Fibroblast of skin of left biceps (primary cell): ENCODE measurements at places on chromosomes 7 and 10.
A peak's percentile ranks its signal among the peaks of the same experiment; 100 is the strongest.

- DNase-seq: no peak
Observed at GRCh38 chr10:119494236-119495020, 48.1 kb downstream of the RGS10 start.

- DNase-seq: no peak
Observed at GRCh38 chr7:107236862-107237261, 68.1 kb downstream of the HBP1 start.

DNA sequence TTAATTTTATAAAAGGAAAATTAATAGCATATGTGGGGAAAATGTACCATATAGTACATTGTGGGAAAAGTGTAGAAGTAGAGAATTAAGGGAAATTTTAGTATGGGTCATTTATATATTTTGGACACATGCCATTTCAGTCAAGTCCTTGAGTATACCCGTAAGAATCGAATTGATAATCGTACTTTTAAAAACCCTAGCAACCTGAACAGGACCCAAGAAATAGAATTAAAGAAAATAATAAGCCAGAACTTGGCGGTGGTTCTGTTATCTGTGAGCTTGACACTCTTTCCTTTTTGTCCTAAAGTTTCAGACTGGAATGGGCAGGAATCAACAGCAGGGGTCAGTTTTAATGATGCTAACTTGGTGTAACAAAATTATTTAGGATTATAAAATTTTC is 221.0 kb downstream of the CDK14 start:
- DNase-seq: no peak

DNA sequence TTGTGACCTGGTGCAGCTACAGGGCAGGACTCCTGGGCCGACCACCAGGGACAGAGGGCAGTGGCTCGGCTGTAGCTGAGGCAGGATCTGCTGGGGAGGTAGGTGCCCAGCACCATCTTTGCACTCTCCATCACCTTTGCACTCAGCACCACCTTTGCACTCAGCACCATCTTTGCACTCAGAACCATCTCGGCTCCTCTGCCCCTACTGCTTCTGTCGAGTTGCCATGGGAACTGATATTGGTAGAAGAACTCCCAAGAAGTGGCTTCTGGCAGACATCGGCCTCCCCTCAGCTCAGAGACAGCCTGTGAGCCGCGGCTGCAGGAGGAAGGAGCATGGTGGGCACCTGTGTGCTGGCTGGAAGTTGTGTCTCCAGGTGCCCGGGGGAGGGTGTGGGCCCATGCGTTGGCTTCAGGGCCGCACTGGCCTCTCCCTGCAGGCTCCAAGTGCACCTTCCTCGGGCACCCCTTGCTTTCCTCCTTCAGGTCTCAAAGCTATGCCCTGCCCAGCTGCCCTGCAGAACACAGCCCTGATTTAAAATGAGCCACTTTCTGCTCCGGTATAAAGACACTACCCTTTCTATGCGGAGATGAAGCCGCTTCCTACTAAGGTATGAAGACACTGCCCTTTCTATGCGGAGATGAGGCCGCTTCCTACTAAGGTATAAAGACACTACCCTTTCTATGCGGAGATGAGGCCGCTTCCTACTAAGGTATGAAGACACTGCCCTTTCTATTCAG is 514.5 kb downstream of the PTPRN2 start:
- no peak for DNase-seq

- no peak for DNase-seq
Observed at GRCh38 chr10:61329854-61330253, 123.3 kb downstream of the TMEM26 start.

- DNase-seq: no peak
Observed at GRCh38 chr7:17043012-17043877, 161.5 kb upstream of the AGR3 start.

DNA sequence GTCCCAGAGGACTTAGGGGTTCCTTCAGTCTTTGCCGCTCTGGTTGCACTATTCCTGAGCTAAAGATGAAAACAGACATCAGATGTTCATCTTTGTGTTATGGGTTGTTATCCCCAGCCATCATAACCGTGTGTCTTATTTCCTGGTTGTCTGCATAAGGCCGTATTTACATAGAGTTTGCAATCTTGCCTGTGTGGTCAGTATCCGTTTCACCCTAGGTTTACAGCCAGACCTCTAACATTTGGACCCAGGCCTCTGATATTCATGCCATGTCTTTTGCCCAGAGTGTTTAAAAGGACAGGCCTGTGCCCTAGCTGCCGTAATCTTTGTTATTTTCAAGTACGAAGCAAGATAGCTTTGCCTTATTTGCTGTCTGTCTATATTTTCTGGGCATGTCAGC is 26.6 kb downstream of the LRRC4 start:
- DNase-seq: no peak

DNA sequence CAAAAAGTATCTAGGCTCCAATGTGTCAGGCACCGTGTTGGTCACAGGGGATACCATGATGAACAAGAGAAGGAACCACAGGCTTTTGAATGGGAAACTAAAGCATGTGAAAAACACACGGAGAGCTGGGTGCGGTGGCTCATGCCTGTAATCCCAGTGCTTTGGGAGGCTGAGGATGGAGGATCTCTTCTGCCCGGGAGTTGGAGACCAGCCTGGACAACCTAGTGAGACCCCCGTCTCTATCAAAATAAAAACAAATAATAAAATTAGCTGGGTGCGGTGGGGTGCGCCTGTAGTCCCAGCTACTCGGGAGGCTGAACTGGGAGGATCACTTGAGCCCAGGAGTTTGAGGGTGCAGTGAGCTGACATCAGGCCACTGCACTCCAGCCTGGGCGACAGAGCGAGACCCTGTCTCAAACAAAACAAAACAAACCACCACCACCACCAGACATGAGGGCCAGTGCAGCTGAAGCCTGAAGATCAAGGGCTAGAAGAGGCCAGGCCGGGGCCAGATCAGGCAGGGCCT is 611 bp upstream of the COPS6 start:
- DNase-seq: no peak

DNA sequence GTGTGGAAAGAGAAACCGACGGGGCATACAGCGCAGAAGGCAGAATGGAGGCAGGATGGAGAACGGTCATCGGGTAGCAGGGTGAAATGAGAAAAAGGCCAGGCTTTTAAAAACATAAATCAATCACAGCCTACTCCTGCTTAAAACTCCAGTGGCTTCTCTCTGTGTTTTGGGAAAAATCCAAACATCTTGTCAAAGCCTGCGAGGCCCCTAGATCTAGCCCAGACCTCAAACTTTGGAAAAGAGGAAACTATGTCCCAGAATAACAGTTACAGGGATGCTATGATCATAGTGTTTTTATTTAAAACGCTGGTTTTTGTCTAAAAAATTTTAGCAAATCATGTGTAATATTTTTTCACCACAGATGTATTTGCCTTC is 41.1 kb downstream of the PPP1R3C start:
- no peak for DNase-seq

- peak; percentile 54 for DNase-seq
Observed at GRCh38 chr10:125064681-125065492, 95.5 kb downstream of the CTBP2 start.

DNA sequence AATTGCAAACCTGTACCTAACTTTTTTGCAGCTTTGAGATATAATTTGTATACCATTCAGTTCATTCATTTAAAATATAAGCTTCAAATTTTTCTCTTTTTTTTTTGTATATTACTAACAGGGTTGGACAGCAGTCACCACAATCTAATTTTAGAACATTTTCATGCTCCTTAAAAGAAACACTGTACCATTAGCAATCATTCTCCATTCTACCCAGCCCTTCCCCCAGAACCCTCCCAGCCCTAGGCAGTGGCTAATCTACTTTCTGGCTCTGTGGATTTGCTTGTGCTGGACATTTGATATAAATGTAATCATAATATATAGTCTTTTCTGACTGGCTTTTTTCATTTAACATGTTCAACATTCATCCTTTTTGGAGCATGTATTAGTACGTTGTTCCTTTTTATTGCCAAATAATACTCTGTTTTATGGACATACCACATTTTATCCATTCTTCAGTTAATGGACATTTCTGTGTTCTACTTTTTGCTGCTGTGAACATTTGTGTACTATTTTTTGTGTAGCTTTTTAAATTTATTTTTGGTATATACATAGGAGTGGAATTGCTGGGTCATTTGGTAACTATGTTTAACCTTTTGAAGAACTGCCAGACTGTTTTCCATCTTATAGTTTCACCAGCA is 40.9 kb upstream of the ST7 start:
- no peak for DNase-seq

- DNase-seq: no peak
Observed at GRCh38 chr10:14016931-14017333, 313.8 kb downstream of the FRMD4A start.

- DNase-seq: no peak
Observed at GRCh38 chr7:34162677-34163076, 257.3 kb downstream of the BMPER start.

DNA sequence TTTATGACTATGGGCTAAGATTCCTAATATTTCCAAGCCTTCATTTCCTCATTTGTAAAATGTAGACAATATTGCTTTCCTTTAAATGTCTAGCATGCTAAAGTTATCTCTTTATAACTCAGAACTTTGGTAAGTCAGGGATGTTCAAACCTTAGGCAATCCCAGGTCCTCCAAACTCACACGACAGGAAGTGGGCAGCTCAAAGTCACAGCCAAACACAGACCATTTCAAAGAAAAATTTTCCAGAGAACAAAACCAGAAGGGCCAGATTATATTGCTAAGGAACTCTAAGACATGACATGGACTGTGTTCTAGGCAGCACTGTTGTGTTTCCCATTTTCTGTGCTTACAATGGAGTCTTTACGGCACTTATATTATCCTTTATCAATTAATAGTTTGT is 87.8 kb upstream of the DYNC1I1 start:
- no peak for DNase-seq

DNA sequence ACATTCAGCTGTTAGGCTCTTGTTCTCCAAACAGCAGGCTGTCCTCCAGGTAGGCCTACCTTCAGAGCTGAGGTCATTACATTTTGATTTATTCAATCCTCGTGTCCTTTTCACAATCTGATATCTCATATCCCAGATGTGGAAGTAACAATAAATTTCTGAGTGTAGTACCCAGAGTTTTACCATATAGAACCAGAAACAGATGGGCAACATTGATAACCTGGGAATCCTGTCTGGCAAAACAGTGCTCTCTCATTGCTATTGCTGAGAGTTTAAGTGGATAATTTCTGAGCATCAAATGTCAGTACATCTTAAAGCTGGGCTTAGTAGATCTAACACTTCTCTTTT is 1007.8 kb downstream of the REEP3 start:
- no peak for DNase-seq

- DNase-seq: no peak
Observed at GRCh38 chr7:90777465-90777864, 181.3 kb downstream of the CDK14 start.

DNA sequence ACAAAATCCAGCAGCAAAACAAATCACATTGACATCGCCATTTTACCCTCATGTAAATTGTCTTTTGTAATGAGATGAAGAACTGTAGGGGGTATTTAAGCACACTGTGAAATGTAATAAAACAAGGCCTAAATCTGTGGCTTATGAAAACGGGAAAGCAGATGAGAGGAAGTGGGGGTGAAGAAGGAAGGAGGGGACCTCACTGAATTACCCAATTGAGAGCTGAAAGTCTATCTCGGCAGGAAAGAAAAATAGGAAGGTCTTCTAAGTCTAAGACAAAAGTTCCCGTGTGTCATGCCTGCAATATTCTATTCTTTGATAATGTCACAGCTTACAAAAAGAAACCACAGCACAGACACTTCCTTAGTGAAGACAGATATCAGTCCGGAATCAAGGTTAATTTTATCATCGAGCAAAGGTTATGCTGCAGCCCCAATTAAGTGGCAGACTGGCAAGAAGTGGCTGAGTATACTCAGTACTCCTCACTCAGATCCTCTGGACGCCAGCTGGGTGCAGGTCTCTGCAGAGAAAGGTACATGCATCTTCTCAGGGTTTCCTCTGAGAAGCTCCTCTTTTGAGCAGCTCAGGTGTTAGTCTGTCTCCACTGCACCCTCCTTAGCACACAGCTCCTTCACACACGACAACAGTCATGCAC is 239.7 kb downstream of the FANK1 start:
- DNase-seq: no peak

DNA sequence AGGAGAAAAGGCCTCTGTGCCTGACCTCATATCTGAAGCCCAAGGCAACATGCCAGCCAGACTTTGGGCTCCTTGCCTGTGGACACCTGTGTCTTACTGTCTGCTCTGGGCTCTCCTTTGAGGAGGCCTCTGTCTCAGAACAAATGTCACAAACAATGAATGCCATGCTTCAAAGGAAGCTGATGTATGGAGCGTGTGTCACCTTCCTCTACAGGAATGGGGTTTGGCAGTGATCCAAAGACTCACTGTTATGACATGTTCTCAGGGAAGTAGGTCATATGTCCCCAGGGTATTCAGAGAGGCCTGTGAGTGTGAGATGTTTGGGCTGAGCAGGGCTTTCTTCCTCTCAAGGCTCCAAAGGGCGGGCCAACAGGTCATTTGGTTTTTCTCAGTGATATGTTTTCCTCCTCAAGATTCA is 38.4 kb downstream of the PTPRE start:
- DNase-seq: no peak

- no peak for DNase-seq
Observed at GRCh38 chr7:1897076-1897860, 227.2 kb downstream of the ELFN1 start.

DNA sequence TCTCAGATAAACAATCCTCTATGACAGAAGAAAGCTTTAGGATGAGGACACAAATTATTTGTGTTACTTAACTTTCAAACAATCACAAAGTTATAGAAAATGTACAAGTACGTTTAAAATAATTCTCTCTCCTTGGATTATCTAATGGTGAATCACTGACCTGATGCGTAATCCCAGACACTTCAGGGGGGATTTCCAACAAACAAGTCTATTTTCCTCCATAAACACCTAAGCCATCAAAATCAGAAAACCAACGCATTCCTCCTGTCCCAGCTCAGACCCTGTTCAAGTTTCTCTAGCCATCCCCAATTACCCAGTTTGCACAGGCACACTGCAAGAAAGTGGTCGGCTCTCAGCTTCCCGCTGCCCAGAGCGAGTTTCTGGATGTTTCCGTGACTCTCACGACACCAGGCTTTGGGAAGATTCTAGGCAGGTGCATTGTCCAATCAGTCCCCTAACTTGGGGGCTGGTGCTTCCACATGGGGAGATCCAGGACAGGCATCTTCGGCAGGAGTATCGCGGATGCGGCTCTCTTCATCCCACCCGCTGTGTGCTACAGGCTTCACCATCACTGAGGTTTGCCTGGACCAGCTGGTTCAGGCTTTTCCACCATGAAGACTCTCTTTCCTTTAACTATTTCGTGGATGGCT is 200.0 kb downstream of the ZMYND11 start:
- no peak for DNase-seq

DNA sequence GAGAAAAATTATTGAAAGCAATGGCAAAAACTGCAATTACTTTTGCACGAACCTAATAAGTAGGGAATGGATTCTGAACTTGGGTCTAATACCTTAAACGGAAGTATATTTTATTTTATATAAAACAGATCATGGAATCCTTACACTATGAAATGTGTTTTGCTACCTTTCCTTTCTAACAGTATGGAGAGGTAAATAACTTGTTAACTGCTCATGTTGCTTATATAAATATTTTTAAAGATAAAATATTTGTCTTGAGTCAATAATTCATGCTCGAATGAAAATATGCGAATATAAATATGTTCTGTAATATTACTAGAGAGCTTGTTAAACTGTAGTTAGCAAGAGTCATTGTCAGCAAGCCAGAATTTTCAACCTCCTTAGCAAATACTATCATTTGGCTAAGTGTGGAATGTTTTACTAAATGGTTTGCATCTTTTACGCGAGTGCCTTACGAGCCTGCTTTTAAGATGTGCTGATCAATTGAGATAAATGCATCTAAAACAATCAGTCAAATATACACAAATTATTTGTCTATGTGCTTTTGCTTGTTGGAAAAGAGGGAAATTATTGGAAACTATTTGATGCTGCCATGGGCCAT is 5.9 kb downstream of the GNAT3 start:
- DNase-seq: no peak
